Activated CD4-positive, alpha-beta memory T cell treated with anti-CD3 and anti-CD28 coated beads, Interleukin-2, amount 10 ng/mL, durations not matched to agents 7 days and 5 days (primary cell): ENCODE measurements at places on chromosomes 1 and 21.

DNA sequence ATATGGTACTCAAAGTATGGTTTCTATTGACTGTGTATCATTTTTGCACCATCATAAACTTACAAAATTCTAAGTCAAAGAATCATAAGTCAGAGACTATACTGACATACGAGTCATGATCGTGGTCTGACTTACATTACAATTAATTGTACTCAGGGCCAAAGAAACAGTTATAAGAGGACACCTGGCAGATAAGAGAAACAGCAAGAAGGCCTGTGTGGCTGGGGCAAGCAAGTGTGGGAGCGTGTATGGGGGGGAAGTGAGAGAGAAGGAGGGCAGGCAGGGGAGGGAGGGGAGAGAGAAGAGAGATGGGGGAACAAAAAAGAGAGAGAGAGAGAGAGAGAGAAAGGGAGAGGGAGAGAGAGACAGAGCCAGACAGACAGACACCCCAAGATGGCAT lies 70.9 kb downstream of the RERE start:
- H3K4me3 ChIP-seq = no peak overlapping the region
- no peak overlapping the region for H3K27ac ChIP-seq
- no peaks in the 10 kb centered on the region for H3K27me3 ChIP-seq
- H3K4me1 ChIP-seq = peaks cover 3% of the 10 kb centered on the region
- DNase-seq = no peak
- peaks cover under 1% of the 10 kb centered on the region for H3K36me3 ChIP-seq

- H3K27me3 ChIP-seq = peaks cover 1% of the 10 kb centered on the region
- H3K27ac ChIP-seq = no peak overlapping the region
- no peaks in the 10 kb centered on the region for H3K36me3 ChIP-seq
- no peak for DNase-seq
- no peaks in the 10 kb centered on the region for H3K4me1 ChIP-seq
Measured at GRCh38 chr1:65538664-65539063, 118.2 kb downstream of the LEPR start.

- no peak for DNase-seq
- peaks cover 4% of the 10 kb centered on the region for H3K27me3 ChIP-seq
Measured at GRCh38 chr1:236301958-236302335, 20.2 kb upstream of the ERO1B start.

GRCh38 chr1:196105901-196106300 lies 502.3 kb downstream of the KCNT2 start:
- no peaks in the 10 kb centered on the region for H3K36me3 ChIP-seq
- DNase-seq = no peak
- no peaks in the 10 kb centered on the region for H3K27me3 ChIP-seq
- H3K4me1 ChIP-seq = no peaks in the 10 kb centered on the region
- no peak overlapping the region for H3K4me3 ChIP-seq
- no peak overlapping the region for H3K27ac ChIP-seq

DNA sequence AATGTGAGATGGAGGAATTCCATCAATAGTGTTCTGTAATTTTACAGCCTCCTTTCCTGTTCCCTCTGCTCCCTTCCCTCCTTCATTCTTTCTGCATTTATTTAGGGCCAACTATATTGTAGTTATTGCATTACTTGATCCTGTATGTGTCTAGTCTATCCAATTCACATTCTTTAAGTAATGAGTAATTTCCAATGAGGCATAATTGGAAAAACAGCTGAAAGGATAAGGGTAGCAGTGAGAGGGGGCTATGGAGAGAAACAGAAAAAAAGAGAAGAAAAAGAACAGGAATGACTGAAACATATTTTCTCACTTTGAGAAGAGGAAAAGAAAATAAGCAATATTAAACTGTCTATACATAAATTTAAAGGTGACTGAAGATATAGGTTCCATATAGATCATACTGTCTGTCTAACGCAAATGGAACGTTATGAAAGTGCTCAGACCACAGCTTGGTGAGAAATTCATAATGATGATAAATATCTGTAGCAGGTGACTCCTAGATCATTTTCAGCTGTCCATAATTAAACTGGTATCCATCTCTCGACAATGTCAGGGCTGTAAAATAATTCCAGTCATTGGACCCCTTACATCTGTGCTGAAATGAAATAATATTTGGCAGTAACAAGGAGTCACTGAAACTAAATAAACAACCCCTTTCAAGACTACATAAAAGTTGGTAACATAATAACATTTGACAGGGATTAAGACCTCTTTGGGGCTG lies 61.8 kb downstream of the SPAG17 start:
- H3K27me3 ChIP-seq = no peaks in the 10 kb centered on the region
- no peaks in the 10 kb centered on the region for H3K36me3 ChIP-seq
- no peak overlapping the region for H3K4me3 ChIP-seq
- DNase-seq = no peak
- no peaks in the 10 kb centered on the region for H3K4me1 ChIP-seq
- no peak overlapping the region for H3K27ac ChIP-seq

GRCh38 chr1:43322506-43322905 lies 15.1 kb upstream of the MPL start:
- no peak overlapping the region for H3K27ac ChIP-seq
- DNase-seq = no peak
- H3K4me3 ChIP-seq = no peak overlapping the region
- peaks cover 1% of the 10 kb centered on the region for H3K27me3 ChIP-seq
- H3K4me1 ChIP-seq = no peaks in the 10 kb centered on the region
